Activated T-helper 1 cell treated with Interleukin-2 at 50 U/mL for 16 hours (primary cell): ENCODE measurements at places on chromosomes 1 and 21.

DNA sequence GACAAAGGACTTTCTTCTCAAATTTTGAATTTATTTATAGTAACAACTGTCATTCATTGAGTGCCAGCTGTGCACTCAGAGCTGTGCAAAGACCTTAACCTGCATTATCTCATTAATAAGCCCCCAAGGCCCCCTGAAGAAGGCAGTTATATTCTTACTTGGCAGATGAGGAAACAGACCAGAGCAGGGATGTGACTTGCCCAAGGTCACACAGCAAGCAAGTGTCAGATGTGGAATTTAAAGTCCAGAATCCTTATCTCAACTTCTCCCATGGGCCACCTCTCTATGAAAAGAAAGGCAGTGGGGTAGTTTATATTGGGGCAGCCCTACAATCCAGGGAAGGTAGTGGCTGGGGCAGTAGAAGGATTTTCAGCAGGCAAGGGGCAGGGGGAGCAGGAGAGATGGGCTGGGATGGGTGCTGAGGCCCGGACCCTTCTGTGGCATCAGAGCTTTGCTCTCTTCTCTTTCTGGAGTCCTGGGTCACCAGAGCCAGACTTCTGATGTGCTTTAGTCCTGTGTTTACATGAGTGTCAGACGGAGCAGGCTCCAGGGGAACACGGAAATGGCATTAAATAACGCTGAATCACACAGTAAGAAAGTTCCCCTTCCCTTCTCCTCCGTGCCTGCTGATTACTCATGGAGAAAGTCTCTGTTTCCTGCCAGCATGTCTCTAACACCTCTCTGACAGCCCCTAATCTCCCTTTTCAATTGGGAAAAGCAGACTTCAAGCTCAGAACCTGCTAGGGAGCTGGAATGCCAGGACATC, 39.5 kb downstream of the EPHB2 start:
- DNase-seq = no peak

- DNase-seq = no peak
Measured at GRCh38 chr21:35203093-35203977, 154.2 kb upstream of the RUNX1 start.

DNA sequence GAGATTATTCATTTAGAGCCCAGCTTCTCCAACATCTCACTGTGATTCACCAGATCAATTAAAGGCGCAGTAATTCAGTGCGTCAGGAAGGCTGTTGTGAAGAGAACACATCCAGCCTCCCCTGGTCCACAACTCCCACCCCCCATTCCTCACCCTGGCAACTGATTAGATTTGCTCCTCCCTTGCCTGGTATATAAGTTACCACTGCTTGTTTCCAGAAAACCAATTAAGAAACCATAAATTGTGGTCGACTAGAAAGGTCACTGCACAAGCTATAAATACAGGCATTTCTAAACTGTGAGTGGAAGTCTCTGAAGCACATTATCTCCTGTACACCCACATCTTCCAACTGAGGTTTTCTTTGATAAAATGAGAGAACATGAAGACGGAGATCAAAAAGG, 41.9 kb downstream of the FAM163A start:
- no peak for DNase-seq

DNA sequence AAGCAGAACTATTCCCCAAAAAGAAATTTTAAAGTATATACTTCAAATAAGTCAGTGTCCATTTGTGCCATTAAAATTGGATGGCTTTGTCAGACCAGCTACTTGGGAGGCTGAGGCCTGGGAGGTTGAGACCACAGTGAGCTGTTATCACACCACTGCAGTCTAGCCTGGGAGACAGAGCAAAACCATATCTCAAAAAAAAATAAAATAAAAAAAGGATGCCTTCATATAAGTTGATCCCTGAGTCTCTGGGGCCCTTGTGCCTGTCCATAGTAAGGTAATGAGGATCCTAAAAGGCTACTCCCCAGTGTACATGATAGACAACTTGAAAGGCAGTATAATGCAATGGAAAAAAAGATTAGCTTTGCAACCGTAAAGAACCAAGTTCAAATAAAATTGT, 81.2 kb upstream of the BARHL2 start:
- no peak for DNase-seq

DNA sequence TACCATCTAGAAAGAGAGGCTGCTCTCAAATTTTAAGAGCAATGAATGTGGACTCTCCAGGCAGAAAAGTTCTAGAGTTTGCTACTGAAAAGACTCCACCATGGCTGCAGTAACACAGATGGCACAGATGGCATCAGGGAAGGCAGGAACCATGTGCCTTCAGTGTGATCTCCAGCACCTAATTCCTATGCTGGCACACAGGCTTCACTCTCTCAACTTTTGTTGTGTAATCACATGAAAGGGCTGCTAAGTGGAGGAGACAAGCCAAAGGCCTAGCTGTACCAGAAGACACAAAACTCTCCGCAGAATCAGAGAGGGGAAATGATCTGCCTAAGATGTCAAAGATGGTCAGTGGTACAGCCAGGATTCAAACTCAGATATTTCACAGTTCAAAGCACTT, 31.1 kb downstream of the ERI3 start:
- DNase-seq = no peak

- DNase-seq = no peak
Measured at GRCh38 chr1:84299536-84300170, 1.9 kb upstream of the SAMD13 start.

DNA sequence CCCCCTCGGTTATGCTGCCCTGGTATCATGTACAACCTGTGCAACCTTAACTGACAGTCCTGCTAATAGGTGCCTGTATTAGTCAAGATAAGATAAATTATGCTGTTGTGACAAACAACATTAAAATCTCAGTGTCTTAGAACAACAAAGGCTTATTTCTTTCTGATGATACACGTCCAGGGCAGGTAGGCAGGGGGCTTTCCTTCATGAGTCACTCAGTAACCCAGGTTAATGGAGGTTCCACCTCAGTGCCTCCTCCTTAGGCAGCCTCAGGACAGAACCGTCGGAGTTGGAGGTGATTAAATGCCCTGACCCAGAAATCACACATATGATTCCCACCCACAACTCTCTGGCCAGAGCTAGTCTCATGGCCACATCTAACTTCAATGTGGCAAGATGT, 94.6 kb upstream of the CASZ1 start:
- no peak for DNase-seq

DNA sequence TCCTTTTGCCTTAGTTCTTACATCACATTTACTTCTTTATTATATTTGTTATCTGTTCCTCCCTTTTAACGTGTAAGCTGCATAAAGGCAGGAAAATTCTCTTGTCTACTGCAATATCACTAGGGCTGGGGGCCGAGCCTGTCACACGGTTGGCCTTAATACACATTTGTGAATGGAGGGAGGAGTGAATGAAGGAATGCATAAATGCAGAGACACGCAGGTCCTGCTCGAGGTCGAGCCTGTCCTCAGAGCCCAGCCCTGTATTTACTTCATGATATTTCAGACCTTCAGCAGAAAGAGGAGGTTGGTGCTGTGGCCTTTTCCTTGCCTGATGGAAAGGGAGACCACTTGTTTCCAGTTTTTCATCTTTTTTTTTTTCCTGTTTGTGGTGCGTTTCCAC, 671.3 kb downstream of the PTPRU start:
- DNase-seq = no peak

DNA sequence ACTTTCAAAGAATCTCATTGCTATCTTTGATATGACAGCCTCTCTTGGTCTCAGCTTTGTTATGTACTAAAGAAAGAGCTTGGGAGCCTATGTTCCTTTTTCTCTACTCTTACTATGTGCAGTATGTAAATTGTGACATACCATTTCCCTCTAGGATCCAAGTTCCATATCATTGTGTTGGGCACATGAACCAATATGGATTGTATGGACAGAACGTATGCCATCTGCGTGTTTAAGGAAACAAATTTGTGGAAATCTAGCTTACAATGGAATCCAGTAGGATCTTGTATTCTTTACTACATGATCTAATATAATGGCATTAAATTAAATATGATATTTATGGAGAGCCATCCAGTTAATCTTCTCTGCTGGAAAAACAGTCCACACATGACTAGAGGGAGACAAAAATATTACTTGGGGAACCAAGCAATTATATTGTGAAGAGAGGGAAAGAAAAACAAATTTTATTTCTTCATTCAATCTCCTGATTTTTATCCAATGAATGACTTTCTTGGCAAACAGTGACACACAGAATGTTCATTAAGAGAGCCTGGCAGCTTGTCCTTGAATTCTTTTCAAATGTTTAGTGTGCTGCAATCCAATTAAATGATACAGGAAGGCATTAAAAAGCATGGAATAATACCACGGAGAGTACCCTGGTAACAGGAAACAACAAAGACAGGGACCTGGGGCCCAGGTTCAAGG, 106.5 kb upstream of the DAB1 start:
- no peak for DNase-seq

GRCh38 chr21:42607525-42608102, 45.8 kb upstream of the PDE9A start:
- DNase-seq = no peak

DNA sequence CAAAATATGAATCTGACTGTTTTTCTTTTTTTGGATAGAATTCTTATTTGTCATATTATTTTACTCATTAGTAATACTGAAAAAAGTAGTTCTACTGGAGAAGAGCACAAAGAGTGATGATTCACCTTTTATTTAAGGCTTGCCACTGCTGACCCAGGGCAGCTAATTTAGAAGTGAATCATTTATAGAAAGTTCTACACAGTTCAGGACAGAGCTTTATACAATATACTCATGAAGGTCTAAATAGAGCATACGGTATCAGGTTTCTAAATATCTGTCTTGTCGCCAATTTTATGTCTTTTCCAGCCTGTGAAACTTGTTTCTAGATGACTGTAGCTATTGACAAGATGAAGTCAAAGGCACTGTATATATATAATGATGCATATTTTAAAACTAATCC, 25.0 kb downstream of the GIPC2 start:
- DNase-seq = no peak

GRCh38 chr1:170318141-170318540, 172.4 kb downstream of the NTMT2 start:
- no peak for DNase-seq

DNA sequence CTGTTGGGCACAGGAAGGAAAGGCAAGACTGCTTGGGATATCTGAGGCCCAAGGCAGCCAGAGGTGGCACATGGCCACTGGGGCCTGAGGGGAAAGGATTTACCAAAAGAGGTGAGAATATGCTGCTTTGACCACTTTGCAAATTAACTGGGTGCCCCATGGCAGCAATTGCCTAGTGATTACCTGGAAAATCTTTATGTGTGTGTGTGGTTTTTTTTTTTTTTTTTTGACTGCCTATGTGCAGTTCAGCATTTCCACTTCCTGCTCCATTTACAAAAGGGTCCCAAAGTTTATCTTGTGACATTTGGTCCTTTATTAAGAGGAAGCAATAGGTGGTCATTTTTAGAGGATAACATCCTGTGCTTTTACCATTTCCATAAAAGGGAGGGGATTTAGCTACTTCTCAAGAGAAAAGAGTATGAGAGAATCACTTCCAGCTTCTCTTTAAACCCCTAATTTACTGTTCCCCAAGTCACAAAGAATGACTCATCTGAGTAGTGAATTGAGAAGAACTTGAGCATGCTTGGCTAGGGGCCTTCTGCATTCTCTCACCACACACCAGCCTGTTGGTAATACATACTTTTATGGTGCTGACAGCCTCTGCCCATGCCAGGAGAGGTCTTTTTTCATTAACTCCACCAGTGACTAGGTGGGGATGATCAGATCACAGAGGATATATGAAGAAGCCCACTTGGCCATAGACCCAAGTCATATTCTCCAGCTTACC, 52.1 kb downstream of the SYDE2 start:
- DNase-seq = no peak

DNA sequence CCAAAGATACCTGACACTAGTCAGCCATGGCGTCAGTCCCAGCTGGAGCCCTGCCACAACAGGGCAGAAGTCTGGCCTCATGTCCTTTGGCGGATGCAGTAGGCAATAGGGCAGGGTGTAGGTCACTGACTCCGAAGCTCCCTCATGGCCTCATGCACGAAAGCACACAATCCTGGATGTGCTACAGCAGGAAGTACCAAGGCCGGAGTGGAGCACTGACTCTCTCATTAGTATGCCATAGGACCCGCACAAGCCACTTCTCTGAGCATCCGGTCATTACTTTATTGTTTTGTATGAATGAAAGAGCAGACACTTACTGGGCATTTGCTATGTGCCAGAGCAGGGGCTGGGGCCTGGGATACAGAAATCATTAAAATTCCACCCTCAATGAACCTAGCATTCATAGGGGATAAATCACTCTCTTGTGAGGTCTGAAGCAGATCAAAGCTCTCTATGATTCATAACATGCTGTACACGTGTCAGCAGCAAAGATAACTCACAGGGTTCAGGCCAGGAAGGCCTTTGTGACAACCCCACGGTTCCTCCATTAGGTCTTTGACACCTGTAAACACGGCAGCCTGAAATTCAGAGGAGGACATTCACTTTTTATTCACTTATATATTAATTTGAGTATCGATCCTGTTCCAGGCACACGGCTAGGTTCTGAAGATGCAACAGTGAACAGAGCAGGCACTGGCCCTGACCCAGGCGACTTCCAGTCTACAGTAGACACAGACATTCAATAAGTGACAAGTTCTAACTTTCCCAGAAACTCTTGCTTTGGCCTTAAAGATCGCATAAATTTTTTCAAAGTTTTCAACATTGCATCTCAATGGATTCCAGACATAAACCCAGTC, 357.9 kb upstream of the USP24 start:
- DNase-seq = no peak

- peak; percentile 26 for DNase-seq
Measured at GRCh38 chr1:38586993-38587646, 272.5 kb downstream of the RRAGC start.

DNA sequence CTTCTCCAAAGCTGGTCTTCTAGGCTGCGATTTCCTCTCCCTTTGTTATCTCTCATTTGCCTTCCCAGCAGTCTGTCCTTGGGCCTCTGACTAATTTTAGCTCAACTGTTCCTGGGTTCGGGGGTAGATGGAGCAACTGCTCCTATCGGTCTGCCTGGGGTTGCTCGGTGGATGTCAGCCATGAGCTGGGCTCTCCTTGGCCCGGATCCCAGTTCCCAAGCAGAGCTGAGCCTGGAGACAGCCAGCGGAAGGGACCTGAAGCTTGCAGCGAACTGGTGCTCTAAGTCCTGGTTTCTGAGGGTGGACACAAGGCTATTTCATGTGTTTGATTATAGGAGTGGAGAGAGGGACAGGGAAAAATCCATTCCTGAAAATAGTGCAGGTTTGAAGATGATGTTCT, 423.0 kb downstream of the RPS6KC1 start:
- no peak for DNase-seq

DNA sequence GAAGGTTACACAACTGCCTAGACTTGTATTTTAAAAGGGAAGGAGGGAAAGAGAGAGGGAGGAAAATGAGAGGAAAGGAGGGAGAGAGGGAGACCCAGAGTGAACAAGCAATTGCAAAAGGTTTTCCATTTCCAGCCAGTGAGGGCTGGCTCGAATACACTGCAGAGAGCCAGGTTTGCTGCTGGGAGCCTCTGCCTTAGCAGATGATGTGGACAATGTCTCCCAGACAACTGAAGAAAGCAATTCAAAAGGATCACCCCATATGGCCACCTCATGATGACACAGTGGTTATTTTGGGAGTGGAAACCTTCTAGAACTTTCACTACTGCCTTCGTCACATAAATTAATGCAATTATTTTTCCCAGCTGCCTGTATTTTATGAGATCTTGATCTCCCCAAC, 86.4 kb downstream of the BCAR3 start:
- no peak for DNase-seq

- no peak for DNase-seq
Measured at GRCh38 chr1:103457886-103458455, 67.5 kb upstream of the RNPC3 start.
